Hindlimb muscle (tissue), 1 donor: ENCODE measurements at places on chromosomes 3 and 15. TPM values are rescaled to one million over a fixed set of nuclear protein-coding genes. Genes with fewer than 3 reads are reported as not detected.

TRANK1 gene
- polyA plus RNA-seq, result 5.0 TPM

DNA sequence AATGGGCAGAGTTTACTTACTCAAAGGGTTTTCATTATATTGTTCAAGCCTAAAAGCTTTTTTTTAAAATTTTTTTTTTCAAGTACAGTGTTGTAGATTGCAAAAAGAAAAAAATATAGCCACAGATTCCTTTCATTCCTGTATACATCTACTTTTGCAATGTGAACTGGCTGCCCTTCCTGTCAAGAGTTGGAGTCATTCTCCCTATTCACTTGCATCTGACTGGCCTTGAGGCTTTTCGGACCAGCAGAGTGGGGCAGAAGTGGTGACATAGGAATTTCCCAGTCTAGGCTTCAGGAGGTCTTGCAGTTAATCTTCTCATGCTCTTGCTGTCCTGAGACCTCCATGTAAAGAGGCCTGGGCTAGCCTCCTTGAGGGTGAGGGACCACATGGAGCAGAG, 218.3 kb upstream of the CFAP20DC start:
- no peak for DNase-seq

DNA sequence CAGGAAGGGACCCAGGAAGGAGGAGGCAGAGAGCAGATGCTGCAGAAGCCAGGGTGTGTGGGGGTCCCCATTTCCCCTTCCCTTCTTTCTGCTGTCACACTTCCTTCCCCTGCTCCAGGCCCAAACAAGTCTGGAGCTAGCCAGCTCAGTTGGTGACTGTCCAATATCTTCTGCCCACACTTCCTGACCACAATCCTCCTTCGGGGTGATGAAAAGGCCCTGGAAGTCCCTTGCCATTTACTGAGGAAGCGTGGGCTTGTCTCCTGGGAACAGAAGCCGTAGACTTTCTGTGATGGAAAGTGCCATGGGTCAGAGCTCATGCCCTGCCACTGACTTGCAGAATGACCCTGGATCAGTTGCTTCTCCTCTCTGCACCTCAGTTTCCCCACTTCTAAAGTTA, 39.0 kb downstream of the ANAPC13 start:
- no peak for DNase-seq

DNA sequence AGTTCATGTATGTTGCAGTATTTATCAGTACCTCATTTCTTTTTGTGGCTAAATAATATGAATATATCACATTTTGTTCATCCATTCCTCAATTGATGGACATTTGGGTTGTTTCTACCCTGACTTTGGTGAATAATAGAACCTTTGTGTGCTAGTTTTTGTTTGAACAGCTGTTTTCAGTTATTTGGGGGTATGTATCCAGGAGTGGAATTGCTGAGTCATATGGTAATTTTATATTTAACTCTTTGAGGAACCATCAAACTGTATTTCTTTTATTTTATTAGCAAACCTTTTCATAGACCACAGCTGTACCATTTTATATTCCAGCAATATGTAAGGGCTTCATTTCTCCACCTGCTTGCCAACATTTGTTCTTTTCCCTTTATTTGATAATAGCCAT, 38.4 kb upstream of the RBM5 start:
- no peak for DNase-seq

DNA sequence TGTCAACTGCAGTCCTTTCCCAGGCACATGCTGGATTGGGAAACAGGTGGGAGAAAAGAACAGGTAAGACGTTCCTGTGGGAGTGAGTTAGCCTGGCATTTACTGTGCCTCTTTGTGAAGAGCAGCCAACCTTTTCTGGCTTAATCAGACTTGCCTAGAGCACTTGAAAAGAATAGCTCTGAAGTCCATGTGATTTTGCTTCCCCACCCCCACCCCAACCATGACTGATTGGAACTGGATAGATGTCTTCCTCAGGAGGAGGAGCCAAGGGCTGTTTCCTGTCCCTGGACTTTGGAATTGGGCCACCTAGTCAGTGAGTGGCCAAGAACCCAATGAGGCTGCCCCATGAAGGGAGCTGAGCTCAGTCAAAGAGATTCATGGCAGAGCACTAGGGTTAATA, 4.7 kb upstream of the TMEM41A start:
- no peak for DNase-seq

GRCh38 chr15:40329804-40330203, 6.3 kb downstream of the INAFM2 start:
- DNase-seq, result no peak

- no peak for DNase-seq
These were observed 75.9 kb downstream of the RFTN1 start for GRCh38 chr3:16437640-16438039.

GRCh38 chr3:149599236-149599635, 58.6 kb downstream of the WWTR1 start:
- no peak for DNase-seq

DNA sequence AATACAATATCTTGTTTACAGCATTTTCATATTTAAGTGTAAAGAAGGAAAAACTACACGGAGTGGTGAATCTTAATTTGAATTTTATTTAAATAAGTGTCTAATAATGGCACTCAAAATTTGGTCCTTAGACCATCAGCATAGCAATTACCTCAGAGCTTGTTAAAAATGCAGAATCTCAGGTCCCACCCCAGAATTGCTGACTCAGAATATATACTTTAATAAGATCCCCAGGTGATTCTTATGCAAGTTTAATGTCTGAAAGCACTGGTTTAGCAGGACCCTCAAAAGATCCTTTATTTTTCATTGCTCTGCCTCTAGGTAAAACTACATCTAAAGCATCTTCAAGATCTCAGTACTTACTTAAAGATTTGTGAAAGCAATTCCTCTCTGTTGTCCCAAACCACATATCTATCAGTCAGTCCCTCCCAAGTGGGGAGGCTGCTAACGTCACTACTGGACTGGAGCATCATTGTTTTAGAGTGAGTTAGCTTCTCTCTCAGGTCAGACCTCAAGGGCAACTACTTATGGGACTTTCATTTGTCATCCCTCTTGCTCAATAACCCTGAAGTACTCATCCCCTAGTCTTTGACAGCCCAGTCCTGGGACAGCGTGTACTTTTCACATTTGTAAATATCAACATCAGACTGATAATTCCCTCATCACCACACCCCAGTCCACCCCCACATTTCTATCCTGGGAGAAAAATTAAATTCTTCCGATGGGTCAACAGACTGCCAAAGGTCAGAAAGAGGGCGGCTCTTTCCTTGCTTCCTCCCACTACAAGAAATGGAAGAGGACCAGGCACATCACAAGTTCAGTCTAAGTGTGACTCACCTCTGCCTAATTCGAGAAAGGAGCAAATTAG, 76.7 kb downstream of the CBLB start:
- peak; percentile 34 for DNase-seq
